ENCODE measurements at places on chromosomes 7 and 10.

- DNase-seq, result no peak
Observed at GRCh38 chr10:125214283-125214570, 53.9 kb upstream of the CTBP2 start.

- DNase-seq, result no peak
Observed at GRCh38 chr10:83955406-83955805, 183.9 kb upstream of the GHITM start.

DNA sequence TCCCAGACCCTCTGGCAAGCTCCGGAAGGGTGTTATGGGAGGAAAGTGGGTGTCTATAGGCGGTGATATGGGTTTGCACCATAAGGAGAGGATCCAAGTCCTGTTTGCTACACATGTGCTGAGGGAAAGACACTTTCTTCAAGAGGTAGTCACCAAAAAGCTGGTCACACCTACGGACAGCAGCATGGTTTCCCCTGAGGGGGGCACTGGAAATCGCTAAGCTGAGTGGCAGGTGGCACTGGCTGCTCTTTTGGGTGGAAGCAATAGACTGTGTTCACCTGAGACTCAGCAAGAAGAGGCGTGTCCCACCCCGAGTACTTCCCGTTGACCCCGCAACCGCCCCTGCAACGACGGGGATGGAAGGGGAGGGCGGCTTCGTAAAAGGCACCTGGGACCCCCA, 1.8 kb upstream of the FOXI2 start:
- no peak for DNase-seq

- no peak for DNase-seq
Observed at GRCh38 chr10:83564889-83565588, 574.3 kb upstream of the GHITM start.
